ENCODE measurements at places on chromosomes 13 and 19. TPM values are rescaled to one million over a fixed set of nuclear protein-coding genes. Genes with fewer than 3 reads are reported as not detected.

DNA sequence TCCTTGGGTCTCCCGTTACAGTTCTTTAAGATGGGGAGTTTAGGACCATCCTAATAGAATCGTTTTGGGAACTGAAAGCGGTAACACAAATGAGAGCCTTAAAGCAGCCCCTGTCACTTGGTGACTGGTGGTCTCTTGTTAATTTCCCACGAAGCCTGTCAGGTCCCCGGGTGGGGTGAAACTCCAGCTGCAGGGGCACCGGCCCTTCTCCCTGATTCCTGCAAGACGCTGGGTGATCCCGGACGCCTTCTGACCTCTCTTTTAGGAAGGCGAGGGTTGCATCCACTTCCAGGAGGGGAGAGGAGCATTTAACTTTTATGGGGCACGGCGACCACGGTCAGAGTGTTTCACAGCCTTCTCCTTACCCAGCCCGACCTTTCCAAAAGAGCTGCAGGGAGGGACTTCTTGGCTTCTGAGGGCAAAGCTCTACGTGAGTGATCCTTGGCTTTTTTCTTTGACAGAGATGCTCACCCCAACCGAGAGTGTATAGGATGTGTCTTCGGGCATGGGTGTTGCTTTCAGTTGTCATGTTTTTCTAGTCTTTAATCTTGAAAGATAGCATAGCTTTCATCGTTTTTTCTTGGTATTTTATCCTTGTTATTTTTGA, 688 bp downstream of the ZNF225 start:
- DNase-seq = no peak

DNA sequence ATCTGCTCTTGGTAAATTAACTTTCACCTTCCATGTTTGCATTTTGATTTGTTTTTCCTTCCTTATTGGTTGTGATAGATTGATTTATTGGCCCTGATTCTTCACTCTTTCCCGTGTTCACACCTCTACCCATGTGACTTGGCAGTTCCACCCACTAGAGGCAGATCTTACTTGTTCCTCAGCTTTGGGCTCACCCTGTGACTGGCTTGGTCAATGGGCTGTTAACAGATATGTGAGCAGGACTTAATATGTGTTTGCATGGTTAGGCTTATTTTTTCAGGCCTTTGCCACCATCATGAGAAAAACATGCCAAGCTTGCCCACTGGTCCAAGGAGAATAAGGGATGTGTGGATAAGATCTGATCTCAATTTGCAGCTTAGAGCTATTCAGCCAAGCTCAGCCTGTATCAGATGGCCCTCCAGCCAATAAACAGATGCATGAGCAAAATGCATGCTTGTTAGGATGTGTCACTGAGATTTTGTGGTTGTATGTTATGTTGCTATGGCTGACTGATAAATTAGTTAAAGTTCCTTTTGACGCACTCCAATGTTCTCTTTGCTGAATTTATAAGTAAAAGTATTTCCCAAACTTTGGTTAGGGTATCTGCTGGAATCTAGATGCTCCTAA, 48.0 kb downstream of the RGCC start:
- no peak for DNase-seq

DNA sequence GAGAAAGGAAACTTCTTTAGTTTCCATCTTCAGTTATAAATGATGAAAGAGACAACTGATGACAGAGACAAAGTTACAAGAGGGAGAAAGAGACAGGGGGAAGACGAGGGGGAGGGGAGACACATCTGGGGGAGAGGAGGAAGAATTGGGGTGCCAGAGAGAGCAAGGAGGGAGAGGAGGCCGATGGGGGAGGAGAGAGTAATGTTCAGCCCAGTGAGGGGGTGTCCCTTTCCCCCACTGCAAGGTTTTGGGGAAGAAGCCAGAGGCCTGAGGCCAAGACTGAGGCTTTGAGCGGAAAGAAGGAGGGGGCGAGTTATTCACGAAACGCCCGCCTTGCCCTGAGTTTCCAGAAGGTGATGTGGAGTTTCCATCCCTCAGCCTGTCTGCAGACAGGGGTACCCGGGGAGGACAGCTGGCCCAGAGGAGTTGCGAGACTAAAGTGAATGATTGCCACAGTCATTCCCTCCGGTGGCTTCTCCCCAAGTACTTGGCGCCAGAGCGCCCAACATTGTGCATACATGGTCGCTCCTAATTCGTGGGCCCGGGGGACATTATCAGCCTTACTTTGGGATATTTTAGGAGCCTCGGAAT, 558 bp upstream of the PPAN start:
- DNase-seq = no peak

The FGF21 gene
- total RNA-seq = not detected

DNA sequence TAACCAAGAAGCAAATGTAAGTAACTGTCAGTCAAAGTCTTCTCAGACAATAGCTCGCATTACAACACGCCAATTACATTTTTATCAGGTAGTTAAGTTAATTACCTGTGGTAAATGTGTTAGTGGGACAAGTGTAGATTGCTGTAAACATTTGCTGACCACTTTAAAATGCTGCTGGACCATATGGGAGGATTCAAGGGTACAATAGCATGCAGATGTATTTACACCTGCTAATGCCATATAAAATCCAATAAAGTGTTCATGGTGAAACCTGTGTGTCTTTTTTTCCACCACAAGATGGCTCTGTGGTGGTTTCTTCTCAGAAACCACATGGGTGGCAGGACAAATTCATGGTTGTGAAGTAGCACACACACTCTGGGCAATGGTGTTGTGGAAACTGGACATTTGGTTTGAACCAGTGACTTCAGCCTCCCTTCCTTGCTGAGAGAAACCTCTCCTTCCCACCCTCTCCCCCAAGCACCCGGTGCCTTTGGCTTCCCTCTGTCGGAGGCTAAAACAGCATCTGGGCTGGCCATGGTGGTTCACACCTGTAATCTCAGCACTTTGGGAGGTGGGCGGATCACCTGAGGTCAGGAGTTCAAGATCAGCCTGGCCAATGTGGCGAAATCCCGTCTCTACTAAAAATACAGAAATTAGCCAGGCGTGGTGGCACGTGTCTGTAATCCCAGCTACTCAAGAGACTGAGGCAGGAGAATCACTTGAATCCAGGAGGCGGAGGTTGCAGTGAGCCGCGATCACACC, 18.1 kb upstream of the GTF3A start:
- no peak for DNase-seq

DNA sequence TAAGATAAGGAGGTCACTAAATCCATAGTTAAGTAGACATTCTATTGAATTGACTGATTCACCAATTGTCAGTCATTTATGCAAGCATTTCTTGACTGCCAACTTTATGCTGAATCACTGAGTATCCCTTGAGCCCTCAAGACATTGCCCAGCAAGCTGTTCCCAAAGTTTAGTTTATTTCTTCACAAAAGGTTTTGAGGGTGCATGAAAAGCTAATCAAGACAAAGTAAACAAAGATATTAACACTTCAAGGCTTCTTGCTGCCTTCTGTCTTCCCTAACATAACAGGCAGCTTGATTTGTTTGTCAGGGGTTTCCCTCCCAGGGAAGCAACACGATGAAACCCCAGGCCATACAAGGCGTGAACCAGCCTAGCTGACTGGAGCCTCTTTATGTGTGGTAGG, 374.4 kb downstream of the SPRY2 start:
- DNase-seq = no peak
